ENCODE measurements at places on chromosomes 16 and 17.

DNA sequence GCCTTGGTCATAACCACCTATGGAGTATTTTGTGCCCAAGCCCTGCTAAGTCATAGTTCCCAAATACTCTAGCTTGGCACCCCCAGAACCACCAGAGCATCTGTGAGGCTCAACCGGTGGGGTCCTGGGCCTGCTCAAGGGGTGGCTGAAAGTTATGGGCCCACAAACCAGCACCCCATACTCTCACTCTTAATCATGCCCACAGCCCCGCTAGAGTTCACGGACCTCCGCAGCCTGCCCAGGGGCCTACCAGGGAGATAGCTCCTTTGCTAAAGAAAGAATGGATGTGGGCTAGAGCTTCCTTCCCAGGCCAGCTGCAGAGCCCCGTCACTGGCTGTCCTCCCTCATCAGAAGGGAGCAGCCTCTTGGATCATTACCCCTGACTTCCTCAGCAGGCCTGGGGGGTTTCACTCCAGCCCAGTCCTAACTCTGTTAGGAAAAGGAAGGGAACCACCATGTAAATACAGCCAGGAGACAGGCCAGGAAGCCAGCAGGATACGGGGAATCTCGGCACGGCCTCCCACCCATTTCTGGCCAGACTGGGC, 1.4 kb downstream of the GIT1 start:
- DNase-seq: peak; percentile 27

- peak; percentile 33 for DNase-seq
These were observed 51.7 kb downstream of the NXN start for GRCh38 chr17:927611-928461.

DNA sequence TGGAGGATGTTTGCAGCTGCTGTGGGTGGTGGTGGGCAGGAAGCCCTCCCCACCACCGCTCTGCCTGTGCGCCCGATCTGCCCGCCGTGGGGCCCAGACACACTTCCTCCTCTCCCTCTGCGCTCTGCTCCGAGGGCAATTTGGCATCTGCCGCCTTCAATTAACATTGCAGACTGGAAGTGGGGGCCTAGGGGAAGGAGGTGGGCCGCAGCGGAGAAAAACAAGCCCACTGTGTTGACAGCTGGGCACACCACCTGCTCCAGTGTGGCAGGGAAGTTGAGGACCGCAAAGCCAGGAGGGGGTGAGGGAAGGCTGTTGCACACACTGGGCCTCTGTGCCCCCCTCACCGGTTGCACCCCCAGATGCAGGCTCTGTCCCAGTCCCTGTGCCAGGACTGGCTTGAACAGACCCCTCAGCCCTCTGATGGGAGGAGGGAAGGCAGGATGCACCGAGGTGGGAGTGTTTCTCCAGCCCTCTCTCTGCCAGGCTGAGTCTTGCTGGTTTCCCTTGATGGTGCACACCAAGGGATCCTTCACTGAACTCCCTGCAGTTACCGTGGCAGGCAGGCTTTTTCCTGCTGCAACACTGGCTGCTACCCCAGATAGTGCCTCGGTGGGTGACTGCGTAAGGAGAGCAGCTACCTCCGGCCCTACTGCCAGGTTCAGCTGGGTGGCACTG, 72.8 kb upstream of the MED9 start:
- DNase-seq: peak; percentile 98

DNA sequence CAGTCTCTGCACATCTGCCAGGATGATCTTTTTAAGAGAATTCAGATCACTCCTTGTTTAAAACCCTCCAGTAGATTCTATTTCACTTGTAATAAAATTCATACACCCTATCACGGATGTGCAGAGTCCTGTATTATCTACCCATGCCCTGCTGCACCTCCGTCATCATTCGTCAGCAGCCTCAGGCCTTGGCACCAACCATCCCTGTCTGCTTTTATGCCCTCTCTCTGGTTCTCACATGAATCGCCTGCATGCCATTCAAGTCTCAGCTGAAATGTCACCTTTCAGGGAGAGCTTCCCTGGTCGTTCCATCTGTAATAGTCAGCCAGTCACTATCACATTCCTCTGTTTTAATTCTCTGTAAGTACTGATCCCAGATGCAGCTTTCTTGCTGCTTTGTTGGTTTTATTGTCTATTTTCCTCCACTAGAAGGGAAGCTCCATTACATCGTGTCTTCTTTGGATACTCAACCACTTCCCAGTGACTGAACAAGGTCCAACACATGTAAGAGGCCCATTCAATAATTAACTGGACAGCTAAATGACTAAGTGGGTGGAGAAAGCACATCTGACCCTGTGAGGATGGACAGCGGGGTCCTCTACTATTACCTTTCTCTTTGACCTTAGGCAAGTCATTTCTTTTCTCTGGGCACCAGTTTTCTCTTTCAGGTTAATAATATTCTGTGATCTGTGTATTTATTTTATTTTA, 81.2 kb upstream of the GOT2 start:
- DNase-seq: no peak

- DNase-seq: peak; percentile 66
These were observed 144.1 kb downstream of the RAB11FIP4 start for GRCh38 chr17:31535581-31535981.

GRCh38 chr16:89549007-89549700, 11.3 kb upstream of the RPL13 start:
- no peak for DNase-seq

- DNase-seq: no peak
These were observed 540.0 kb upstream of the SALL1 start for GRCh38 chr16:51691109-51691508.

- no peak for DNase-seq
These were observed 923 bp downstream of the TLCD3B start for GRCh38 chr16:30030011-30030685.

DNA sequence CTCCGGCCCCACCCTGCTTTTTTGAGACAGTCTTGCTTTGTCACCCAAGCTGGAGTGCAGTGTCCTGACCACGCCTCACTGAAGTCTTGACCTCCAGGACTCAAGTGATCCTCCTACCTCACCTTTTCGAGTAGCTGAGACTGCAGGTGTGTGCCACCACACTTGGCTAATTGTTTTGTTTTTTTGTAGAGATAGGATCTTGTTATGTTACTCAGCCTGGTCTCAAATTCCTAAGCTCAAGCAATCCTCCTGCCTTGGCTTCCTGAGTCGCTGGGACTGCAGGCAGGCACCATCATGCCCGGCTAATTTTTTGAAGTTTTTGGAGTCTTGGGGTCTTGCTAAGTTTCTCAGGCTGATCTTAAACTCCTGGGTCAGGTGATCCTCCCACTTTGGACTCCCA, 206.7 kb downstream of the SHISA9 start:
- DNase-seq: no peak

DNA sequence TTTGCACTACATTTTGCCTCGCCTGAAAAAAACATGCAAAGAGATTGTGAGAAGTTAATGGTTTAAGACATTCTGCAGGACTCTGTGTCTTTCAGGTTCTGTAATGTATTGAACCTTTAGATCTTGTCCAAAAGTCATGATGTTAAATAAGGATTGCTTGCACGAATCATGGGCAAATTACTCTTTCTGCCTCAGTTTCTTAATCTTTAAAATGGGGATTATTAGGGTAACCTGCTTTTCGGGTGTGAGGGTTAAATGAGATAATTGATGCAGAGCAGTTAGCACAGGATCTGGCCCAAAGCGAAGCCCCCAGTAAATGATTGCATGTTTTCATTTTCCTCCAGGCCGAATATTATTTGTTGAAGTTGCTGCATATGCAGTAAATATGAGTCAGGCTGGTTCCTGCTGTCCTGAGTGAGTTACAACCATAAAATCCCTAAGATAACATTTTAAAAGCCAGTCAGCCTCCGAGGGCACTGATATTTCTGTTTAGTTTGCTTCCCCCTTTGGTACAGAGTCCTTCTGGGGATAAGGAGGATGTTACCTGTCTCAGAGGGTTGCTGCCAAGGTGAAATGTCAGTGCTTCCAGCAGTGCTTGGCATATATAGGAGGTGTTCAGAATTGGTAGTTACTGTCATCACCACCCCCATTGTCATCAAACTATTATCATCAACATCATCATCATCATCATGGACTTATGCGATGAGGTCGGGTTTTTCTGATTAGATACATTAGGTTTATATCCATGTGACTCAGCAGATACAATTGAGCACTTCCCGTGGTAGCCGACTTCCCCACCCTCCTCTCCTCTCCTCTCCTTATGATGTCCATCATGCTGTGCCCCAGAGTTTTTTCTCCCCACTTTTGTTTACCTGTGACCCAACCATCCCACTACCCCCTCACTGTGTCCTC, 20.6 kb upstream of the ARHGAP17 start:
- no peak for DNase-seq

- DNase-seq: peak; percentile 68
These were observed 32.1 kb downstream of the NDE1 start for GRCh38 chr16:15682105-15682570.

DNA sequence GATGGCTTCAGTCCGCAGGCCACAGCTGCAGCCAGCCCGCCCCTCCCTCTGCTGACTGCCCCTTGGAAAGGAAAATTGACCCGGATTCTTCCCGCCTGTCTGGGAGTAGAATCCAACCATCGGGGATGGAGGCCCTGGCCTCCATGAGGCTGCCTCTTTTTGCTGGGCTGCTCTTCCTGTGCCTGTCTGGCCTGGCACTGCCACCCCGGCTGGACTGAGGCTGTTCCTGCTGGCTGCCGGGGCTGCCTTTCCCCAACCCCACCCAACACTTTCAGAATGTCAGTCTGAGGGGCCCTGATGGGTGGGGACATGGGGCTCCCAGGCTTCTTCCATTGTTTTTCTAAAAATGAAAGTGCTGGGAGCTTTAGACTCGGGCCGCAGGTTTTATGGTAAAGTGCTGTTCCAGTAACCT, 7.3 kb downstream of the BAHCC1 start:
- DNase-seq: no peak

- no peak for DNase-seq
These were observed 1.2 kb downstream of the NEUROD2 start for GRCh38 chr17:39606434-39607056.

GRCh38 chr16:79918916-79919315, 318.4 kb upstream of the MAF start:
- DNase-seq: no peak

DNA sequence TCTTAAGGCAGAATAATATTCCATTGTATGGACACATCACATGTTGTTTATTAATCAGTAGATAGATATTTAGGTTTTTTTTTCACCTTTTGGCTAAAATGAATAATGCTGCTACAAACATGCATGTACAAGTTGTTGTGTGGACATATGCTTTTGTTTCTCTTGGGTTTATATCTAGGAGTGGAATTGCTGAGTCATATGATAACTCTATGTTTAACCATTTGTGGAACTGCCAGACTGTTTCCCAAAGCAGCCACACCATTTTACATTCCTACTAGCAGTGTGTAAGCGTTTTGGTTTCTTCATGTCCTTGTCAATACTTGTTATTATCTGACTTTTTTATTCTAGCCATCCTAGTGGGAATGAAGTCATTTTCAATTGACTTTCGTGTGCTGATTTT, 21.3 kb downstream of the CYLD start:
- no peak for DNase-seq

DNA sequence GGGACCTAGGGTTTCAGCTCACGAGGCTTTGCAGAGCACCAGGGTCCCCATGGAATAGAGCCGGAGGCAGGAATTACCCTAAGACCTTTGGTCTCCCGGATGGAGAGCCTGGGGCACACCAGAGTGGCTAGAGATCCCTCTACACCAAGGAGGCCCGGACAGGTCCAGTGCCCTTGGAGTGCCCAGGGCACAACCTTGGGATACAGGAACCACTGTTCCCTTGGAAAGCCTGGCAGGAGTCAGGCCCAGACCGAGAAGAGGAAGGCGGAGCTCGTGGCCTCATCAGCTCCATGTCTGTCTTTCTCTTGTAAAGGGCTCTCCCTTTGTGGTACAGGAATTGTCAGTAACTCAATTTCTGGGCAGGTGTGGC, 3.8 kb upstream of the DBNDD1 start:
- DNase-seq: no peak

DNA sequence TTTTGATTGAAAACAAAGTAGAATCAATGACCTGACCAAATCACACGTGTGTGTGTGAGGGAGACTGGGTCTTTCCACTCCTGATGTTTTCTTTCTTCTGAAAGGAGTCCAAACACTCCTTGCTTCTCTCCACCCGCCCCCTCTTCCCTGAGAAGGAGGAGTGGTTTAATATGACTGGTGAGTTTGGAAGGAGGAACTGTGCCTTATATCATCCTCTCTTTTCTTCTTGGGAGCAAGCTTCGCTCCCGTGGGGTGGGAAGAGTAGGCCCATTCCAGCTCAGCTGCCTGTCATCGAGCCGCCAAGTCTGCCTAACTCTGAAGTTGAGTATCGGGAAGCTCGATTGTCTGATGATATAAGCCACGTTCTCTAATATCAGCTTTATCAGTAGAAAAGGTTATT, 96.5 kb downstream of the YPEL2 start:
- DNase-seq: no peak

- no peak for DNase-seq
These were observed 9.6 kb upstream of the UBE2I start for GRCh38 chr16:1299868-1300203.

DNA sequence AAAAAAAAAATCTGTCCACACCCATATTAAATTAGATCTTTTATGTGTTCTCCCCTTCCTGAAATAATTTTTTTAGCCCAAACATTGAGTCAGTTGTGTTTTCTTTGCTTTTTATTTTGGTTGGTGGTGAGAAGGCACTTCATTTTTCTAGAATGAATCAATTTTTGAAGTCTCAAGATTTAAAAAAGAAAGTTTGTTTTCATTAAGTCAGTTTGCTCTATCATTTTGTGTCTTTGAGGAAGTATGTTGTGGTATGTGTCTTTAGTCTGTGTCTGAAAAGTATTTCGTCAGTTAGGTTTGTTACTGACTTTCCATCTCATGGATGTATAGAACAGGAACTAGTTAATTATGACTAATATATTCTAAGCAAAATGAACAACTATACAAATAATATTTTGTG, 3.8 kb downstream of the IGF2BP1 start:
- peak; percentile 56 for DNase-seq

DNA sequence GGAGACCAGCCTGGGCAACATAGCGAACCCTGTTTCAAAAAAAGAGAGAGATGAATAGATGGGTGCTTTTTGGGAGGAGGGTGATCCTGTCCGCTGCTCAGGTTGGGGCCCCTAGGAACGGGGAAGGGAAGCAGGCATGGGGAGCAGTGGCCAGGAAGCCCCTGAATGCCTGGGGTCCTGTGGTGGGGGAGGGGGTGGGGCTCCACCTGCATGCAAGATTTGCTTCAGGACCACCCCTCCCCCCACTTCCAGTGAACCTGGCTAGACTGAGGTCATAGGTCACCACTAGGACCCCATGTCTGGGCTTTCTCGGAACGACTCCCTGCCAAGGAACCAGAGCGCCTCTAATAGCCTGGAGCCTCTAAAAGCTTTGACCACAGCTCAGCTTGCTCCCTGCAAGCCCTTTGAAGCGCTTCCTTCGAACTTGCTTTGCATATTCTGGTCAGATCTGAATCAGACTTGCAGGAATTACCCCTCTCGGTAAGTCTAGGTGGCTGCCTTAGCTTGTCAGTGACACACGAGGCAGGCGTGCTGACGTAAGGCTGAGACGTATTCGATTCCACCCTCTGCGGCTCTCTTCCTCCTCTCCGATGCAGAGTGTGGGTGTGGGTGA, 3.7 kb downstream of the SOCS3 start:
- DNase-seq: peak; percentile 63

DNA sequence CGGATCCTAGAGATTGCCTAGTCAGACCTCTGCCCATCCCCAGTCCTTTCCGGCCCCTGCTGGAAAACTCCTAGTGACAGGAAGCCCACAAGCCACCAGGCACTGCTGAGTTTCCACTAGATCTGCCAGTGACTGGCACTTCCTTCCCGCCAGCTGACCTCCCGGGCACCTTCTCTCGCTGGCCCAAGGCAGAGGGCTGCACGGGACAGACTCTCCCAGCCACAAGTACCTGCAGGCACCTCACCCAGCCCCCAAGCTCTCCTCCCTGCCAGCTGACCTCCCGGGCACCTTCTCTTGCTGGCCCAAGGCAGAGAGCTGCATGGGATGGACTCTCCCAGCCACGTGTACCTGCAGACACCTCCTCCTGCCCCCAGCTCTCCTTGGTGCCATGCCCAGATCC, 66.3 kb upstream of the DOC2B start:
- no peak for DNase-seq

Measured in KBM-7 (cell line).